ENCODE measurements at places on chromosomes 13 and 19.

GRCh38 chr13:110396913-110397381, 89.9 kb downstream of the COL4A2 start:
- peak; percentile 77 for DNase-seq

GRCh38 chr19:15463861-15464371, 428 bp downstream of the RASAL3 start:
- no peak for DNase-seq

- DNase-seq = no peak
These were observed 77.9 kb downstream of the GNG7 start for GRCh38 chr19:2624537-2625091.

GRCh38 chr19:7633698-7634097, at the start of gene PCP2:
Gene PCP2, minus strand, starts transcription at chr19:7633719. Its CDS starts 262 bp downstream, at chr19:7633457.
- no peak for DNase-seq

DNA sequence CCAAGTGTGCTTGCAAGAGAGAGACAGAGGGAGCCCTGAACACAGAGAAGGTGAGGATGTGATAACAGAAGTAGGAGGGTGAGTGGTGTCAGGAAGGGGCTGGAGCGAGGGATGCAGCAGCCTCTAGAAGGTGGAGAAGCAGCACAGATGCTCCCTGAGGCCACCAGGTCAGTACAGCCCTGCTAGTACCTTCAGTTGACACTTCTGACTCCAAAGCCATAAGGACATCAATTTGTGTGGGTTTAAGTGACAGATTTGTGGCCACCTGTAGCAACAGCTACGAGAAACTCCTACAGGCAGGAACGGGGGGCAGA, 6.9 kb downstream of the ERICH4 start:
- no peak for DNase-seq

DNA sequence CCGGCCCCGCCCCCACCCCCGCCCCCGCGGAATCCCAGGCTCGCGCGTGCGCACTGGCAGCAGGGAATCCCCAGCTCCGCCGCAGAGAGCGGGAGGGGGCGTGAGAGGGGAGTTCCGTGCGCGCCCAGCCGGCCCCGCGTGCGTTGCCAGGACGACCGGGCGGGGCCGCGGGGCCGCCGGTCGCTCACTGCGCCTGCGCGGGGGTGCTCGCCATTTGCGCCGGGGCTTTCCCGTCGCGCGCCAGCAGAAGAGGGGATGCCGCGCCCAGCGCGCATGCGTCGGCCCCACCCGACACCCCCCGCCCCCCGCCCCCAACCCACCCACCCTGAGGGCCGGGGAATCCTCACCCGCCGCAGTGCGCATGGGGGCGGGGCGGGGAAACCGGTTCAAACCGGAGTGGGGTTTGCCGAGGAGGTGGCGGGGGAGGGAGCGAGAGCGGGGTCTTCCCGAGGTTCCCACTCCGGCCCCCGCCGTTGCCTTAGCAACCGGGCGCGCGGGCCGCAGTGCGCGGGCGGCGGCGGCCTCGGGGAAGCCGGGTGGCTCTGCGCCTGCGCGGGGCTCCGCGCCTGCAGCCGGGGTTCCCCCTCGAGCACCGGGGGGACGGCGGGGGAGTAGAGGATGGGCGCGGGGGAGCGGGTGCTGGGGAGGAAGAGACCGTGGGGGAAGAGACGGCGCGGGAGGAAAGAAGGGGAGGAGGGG, 15.1 kb downstream of the CCDC124 start:
- peak; percentile 95 for DNase-seq

DNA sequence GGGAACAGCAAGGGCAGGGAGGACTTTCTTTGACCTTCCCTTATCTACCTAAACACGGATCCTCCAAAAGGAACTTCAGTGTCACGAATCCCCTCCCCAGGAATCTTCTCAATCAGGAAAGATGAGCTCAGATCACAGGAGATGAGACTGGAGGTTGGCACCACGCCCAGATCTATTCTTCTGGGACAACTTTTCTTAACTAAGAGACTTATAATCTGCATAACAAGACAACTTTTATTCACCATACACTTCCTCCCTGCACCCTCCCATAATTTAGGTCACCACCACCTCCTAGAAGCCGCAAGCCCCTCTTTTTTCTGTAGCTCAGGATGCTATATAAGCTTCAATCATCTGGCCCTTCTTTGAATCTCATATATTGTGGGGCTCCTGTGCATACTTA, 19.2 kb upstream of the AKT2 start:
- DNase-seq = no peak

DNA sequence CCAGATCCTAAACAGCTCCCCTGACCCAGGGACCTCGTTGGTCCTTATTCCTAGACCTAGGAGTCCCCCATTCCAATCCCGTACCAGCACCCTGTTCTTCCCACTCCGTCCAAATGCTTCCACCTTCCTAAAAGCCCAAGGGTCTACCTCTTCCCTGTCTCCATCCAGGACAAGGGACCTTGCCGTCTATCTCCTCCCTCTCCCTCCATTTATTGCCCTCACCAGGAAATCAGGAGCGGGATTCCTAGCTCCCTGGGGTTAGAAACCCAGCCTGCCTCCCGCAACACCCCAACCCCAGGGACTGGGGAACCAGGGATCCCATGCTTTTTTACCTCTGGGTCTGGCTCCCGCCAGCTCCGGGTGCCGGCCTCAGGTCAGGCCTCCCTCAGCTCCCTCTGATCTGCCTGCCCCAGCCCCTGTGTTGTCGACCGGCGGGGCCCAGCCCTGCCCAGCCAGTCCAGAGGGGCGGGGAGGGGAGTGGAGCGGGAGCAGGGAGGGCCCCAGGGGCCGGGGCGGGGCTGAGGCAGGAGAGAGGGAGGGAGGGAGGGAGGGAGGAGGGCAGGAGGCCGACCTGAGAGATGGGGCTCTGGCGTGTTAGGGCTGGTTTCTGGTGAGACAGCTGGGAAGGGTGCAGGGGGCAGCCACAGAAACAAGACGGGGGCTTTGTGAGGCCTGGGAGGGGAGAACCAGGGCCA, at the start of gene B3GNT8:
B3GNT8 (minus strand) TSS at position 423 of the 695 bp plus-strand sequence. CDS start 596 bp downstream, outside the sequence.
- peak; percentile 37 for DNase-seq

DNA sequence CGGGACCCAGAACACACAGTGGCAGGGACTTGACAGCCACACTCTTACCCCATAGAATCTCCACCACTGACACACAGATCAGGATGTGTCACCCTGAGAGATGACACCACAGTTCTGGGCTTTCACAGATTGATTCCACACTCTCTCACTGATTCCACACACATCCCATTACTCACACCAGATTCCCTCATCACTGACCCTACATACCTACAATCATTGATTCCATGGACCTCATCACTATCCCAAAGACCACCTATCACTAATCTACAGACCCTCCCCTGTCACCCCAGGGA, 57.6 kb upstream of the ZNF527 start:
- DNase-seq = no peak

DNA sequence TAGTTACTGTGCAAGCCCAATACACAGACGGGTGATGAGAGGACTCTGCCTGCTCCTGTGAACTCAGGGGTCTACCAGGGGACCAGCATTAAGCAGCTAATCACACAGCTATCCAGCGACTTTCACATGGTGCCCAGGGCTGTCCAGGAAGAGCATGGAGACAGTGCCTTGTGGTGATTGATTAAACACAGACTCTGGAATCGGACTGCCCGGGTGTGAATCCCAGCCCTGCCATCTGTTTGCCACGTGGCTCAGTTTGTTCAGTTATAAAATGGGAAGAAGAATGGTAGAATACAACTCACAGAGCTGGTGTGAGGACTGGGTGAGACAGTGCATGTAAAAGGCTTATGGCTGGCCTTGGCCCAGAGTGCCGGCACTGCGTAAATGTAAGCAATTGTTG, 42.1 kb upstream of the NPAS1 start:
- DNase-seq = no peak

- no peak for DNase-seq
These were observed 77.4 kb downstream of the DOCK9 start for GRCh38 chr13:98900442-98900841.

DNA sequence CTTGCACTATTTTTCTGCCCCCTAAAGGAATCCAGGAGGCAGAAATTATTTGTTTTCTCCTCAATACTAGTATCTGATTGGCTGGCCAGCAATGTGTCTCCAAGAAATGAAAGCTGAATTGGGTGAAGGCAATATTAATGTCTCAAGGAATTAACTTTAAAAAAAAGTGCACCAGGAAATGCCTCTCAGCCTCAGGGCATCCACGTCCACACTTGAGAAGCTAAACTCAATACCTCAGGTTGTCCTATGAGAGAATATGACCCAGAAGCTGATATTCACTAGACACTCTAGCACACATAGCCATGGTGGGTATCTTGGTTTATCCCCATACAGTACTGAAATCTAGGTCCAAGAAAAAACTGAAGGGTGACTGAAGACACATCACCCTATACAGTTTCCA, 2.1 kb downstream of the ZNF91 start:
- no peak for DNase-seq
